Immature natural killer cell (primary cell): ENCODE measurements at places on chromosomes 1 and 21. TPM values are rescaled to one million over a fixed set of nuclear protein-coding genes. Genes with fewer than 3 reads are reported as not detected.
A peak's percentile ranks its signal among the peaks of the same experiment; 100 is the strongest.

DNA sequence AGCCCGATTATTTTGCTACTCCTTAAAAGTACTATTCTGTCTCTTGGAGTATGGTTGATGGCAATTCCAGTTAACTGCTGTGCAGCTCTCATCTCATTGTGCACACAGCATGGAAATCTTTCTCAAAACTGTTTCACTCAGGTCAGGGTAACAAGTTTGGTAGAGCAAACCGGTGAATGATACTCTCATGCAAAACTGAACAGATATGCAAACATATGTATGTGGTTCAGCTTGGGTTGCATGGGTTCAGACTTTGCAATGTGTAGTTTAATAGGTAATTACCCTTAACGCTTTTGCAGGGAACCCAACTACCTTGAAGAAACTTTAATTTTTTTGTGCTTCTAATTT is 2.2 kb downstream of the GADD45A start:
- H3K27ac ChIP-seq, result peak overlapping the region; percentile 76
- H3K4me3 ChIP-seq, result peak overlapping the region; percentile 92
- peaks cover 5% of the 10 kb centered on the region for H3K36me3 ChIP-seq
- H3K4me1 ChIP-seq, result peaks cover 24% of the 10 kb centered on the region
- peaks cover 3% of the 10 kb centered on the region for H3K27me3 ChIP-seq
- DNase-seq, result no peak

- H3K27ac ChIP-seq, result no peak overlapping the region
- peaks cover 6% of the 10 kb centered on the region for H3K36me3 ChIP-seq
- DNase-seq, result no peak
- peaks cover 8% of the 10 kb centered on the region for H3K27me3 ChIP-seq
These were observed 46.5 kb downstream of the CYP2J2 start for GRCh38 chr1:59879996-59880505.

The C1orf87 gene
- polyA plus RNA-seq, result not detected

The CD34 gene
- not detected for polyA plus RNA-seq

GRCh38 chr1:27298632-27299384 is 23.2 kb upstream of the TMEM222 start:
- H3K4me1 ChIP-seq, result peaks cover 3% of the 10 kb centered on the region
- H3K36me3 ChIP-seq, result peaks cover 14% of the 10 kb centered on the region
- no peak overlapping the region for H3K4me3 ChIP-seq
- DNase-seq, result no peak

DNA sequence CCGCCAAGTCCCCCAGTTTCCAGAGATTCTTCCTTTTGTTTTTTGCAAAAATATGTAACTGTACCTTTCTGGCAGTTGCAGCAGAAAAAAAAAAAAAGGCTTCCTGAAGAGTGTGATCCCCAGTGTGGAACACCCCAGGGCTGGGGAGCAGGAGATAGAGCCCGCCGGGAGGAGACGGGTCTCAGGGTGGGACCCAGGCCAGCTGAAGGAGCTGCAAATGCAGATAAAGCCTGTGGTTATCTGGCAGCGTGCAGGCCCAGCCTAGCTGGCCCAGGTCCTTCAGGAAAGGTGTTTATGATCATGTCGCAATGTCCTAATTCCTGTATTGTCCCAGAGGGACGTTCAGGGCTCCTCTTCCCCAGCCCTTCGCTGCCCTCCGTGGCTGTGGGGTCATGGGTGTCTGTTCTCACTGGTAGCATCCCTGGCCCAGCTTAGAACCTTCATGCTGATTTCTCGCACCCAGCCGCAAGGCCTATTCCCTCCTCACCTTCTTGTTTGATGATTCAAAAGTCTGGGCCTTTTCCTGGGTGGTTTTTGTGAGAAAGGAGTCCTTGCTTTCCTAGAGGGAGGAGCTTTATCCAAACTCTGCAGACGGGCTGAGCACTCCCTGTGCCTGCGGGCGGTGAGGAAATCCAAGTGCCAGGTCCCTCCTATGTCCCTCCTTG is 26.2 kb downstream of the RNF187 start:
- no peak overlapping the region for H3K27ac ChIP-seq
- no peak for DNase-seq
- no peaks in the 10 kb centered on the region for H3K4me1 ChIP-seq
- H3K27me3 ChIP-seq, result no peaks in the 10 kb centered on the region

DNA sequence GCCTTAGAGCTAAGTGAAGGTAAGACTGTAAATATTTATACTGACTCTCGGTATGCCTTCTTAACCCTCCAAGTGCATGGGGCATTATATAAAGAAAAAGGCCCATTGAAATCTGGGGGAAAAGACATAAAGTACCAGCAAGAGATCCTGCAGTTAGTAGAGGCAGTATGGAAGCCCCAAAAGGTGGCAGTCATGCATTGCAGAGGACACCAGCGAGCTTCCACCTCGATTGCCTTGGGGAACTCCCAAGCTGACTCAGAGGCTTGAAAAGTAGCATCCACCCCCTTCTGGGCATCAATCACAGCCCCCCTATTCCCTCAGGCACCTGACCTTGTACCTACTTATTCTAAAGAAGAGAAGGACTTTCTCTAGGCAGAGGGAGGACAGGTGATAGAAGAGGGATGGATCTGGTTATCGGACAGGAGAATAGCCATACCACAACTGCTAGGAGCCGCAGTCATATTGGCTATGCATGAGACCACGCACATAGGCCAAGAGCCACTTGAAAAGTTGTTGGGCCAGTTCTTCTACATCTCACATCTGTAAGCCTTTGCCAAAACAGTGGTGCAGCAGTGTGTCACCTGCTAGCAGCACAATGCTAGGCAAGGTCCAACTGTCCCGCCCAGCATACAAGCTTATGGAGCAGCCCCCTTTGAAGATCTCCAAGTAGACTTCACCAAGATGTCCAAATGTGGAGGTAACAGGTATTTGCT is 19.4 kb downstream of the PLA2G2F start:
- H3K27ac ChIP-seq, result no peak overlapping the region
- DNase-seq, result no peak
- peaks cover 3% of the 10 kb centered on the region for H3K4me1 ChIP-seq
- peaks cover 6% of the 10 kb centered on the region for H3K36me3 ChIP-seq
- no peak overlapping the region for H3K4me3 ChIP-seq

GRCh38 chr1:19768353-19769210 is 31.1 kb downstream of the TMCO4 start:
- H3K4me3 ChIP-seq, result no peak overlapping the region
- H3K4me1 ChIP-seq, result no peaks in the 10 kb centered on the region
- H3K27ac ChIP-seq, result no peak overlapping the region

The INAVA gene
- polyA plus RNA-seq, result 0.10 TPM

The MARK1 gene
- polyA plus RNA-seq, result not detected

The SERPINC1 gene
- polyA plus RNA-seq, result not detected

DNA sequence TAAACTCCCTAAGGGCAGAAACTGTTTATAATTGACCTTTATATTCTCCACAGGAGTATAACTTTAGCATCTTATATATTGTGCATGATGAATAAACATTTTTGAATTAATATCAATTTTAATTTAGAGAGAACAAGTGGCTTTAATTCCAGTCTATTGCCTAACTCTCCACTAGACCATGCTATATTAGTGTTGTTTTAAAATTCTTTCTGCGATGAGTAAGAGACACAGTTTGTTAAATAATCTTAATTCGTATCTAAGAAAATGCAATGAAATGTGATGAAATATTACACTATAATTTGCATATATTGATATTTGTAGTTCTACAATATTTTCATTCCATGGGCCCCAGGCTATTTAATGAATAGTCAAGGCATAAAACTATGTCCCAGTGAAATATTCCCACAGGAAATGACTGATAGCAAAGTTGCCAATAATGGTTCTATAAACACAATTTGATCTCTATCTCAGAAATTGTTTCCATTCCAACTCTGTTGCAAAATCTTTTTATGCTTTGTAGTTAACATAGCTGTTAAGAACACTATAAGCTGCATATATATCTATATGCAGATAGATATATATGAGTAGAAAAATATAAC is 2.9 kb upstream of the SYDE2 start:
- H3K27me3 ChIP-seq, result peaks cover 39% of the 10 kb centered on the region
- H3K36me3 ChIP-seq, result no peaks in the 10 kb centered on the region
- H3K4me1 ChIP-seq, result peaks cover 15% of the 10 kb centered on the region
- no peak for DNase-seq
- H3K27ac ChIP-seq, result no peak overlapping the region

- DNase-seq, result no peak
- H3K36me3 ChIP-seq, result no peaks in the 10 kb centered on the region
- peak overlapping the region; percentile 83 for H3K4me3 ChIP-seq
- H3K4me1 ChIP-seq, result peaks cover 46% of the 10 kb centered on the region
These were observed 124.4 kb upstream of the CACYBP start for GRCh38 chr1:174875306-174875705.

The MFAP2 gene
- polyA plus RNA-seq, result not detected

DNA sequence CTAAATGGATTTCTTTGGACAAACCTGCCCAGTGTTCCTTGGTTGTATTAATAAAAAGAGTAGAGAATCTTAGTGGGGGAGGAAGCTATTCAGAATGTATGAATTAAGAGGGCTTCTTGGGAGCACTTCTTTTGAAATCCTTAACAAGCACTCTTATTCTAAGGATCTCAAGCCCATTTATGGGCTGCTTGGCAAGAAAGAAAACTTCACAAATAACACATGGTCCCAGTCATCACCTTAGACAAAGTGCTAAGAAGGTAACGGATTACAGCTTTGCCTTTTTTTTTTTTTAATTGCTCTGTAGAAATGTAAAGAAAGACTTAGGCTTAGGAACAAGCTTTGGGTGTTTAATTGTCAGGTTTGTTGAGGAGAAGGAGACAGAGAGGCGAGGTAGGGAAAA is 76.6 kb upstream of the IPO9 start:
- H3K4me1 ChIP-seq, result no peaks in the 10 kb centered on the region
- no peak overlapping the region for H3K4me3 ChIP-seq

The ERO1B gene
- 2.1 TPM for polyA plus RNA-seq

The HES3 gene
- polyA plus RNA-seq, result not detected

- H3K4me3 ChIP-seq, result peak within 1 kb of the TSS; percentile 93
- H3K4me1 ChIP-seq, result peaks cover 54% of the 10 kb centered on the region
- peaks cover 22% of the 10 kb centered on the region for H3K27me3 ChIP-seq
- H3K36me3 ChIP-seq, result peaks cover 35% of the 10 kb centered on the region
- H3K27ac ChIP-seq, result peak within 1 kb of the TSS; percentile 93
- peak; percentile 89 for DNase-seq
These were observed at the start of gene CDC42SE1 for GRCh38 chr1:151059109-151060006. Gene CDC42SE1, minus strand, starts transcription at chr1:151059622. Its CDS starts 3,892 bp downstream, at chr1:151055730.

DNA sequence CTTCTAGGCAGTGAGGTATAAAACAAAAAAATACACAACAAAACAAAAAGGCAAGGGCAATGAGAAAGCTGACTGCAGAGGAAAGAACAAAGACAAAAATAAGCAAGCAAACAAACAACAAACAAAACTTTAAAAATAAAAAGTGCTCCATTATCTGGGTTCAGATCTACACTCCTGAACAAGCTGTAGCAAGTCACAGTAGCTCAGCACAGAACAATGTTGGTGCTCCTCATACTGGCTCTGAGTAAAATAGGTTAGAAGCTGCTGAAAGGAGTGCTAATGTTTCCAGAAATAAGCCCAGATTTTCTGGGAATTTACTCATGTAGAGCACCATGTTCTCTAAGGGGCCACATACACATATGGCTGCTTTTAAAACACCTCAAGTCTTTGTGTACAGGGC is 16.6 kb upstream of the DUSP10 start:
- H3K4me3 ChIP-seq, result no peak overlapping the region
- H3K36me3 ChIP-seq, result no peaks in the 10 kb centered on the region
- H3K4me1 ChIP-seq, result peaks cover 6% of the 10 kb centered on the region
- DNase-seq, result no peak
- H3K27ac ChIP-seq, result no peak overlapping the region
- H3K27me3 ChIP-seq, result peaks cover 1% of the 10 kb centered on the region

The KRTAP19-4 gene
- polyA plus RNA-seq, result not detected

DNA sequence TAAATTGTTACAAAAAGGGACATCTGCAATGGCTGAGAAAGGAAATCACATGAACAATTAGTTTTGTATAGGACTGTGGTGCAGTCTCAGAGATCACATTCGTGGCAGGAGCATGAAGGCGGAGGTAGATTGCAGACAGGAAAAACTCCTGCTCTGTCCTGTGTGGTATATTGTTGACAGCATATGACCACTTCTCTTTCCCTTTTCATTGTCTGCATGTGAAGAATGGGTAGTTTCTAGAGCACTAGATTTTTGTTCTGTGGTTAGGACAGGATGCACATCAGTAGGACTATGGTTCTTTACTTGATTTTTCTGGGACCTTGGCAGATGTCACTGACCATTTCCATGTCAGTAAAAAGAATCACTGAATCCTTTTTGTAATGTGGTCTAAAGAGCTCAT is 625.9 kb upstream of the PKN2 start:
- DNase-seq, result no peak
- no peak overlapping the region for H3K4me3 ChIP-seq

The CHI3L2 gene
- 42.8 TPM for polyA plus RNA-seq

DNA sequence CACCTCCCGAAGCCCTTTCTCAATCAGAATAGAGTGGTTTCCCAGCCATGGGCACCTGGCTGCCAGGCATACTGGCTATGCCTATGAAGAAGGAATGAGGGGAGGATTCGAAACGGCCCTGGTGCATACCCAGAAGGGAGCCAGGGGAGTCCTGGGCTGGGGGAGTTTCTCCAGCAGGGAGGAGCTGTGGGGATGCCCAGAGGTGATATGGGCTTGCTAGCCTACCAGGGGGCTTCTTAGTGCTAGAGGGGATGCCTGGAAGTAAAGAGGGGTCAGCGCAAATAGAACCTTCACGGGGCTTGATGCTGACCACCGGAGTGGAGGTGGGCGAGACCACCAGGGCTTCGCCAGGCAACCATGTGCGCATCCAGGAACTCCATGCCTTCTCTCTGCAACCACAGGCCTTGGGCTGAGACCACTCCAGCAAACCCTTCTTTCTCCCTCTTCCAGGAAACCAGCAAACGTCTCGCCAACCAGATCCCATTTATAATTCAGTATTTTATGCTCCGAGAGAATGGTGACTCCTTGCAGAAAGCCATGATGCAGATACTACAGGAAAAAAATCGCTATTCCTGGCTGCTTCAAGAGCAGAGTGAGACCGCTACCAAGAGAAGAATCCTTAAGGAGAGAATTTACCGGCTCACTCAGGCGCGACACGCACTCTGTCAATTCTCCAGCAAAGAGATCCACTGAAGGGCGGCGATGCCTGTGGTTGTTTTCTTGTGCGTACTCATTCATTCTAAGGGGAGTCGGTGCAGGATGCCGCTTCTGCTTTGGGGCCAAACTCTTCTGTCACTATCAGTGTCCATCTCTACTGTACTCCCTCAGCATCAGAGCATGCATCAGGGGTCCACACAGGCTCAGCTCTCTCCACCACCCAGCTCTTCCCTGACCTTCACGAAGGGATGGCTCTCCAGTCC is 18.2 kb upstream of the MX1 start:
- peaks cover 37% of the 10 kb centered on the region for H3K36me3 ChIP-seq
- no peak overlapping the region for H3K4me3 ChIP-seq
- no peak overlapping the region for H3K27ac ChIP-seq
- peaks cover 6% of the 10 kb centered on the region for H3K27me3 ChIP-seq
- DNase-seq, result no peak

GRCh38 chr1:35569936-35570335 is 3.2 kb upstream of the TFAP2E start:
- H3K27ac ChIP-seq, result no peak overlapping the region
- DNase-seq, result no peak
- H3K36me3 ChIP-seq, result peaks cover 13% of the 10 kb centered on the region
- H3K27me3 ChIP-seq, result no peaks in the 10 kb centered on the region
- H3K4me1 ChIP-seq, result peaks cover 28% of the 10 kb centered on the region
- H3K4me3 ChIP-seq, result no peak overlapping the region
